ENCODE measurements at places on chromosomes 2 and 18. TPM values are rescaled to one million over a fixed set of nuclear protein-coding genes. Genes with fewer than 3 reads are reported as not detected.

The FABP1 gene
- not detected for polyA plus RNA-seq

DNA sequence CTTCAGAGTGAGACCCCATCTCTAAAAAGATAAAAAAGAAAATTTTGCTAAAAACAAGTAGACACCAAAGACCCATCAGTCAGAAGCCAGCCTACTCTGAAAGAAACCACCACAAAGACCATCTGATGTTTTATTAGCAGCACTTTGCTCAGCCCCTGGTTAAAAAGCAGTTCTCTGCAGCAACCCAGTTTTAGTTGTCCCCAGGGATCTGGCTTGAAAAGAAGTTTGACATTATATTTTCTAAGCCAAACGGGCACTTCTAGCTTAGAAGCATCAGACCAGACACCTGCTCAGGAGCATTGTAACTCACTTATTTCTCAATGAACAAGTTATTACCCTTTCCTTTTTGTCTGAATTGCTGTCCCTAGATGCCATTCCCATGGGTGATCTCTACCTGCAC is 164.2 kb upstream of the ETAA1 start:
- no peak for DNase-seq

The GPR148 gene
- polyA plus RNA-seq: not detected

The FHOD3 gene
- 41.1 TPM for polyA plus RNA-seq

The PRLH gene
- polyA plus RNA-seq: not detected
